ENCODE measurements at places on chromosomes 4 and X.
A peak's percentile ranks its signal among the peaks of the same experiment; 100 is the strongest.

DNA sequence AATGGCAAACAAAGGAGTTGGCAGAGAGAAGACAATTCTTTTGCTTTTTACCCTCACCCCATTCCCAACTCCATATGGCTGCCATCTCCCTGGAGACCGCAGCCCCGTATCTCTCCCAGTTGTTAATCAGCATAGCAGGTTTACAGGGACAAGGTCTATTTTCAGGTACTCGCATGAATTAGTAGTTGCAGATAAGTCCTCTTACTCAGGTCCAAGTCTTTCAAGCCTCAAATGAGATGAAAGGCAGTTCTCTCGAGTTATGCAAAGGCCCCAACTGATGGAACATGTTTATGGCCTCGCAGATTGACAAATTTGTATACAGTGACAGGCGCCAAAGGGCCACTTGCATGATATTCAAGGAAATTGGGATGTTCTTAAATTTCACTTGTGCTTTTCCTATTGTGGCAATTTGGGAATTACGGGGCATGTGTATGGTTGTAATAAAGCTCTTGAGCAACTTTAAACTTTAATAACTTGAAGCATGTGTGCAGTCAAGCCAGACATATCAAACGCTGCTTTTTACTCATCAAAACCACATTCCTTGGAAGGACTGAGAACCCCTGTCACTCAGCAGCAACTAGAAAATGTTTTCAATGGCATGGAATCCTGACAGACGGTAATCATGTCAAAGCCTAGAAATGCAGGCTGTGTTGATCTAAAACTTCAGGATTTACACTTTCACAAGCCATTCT, 45.1 kb downstream of the KDR start:
- DNase-seq: no peak

GRCh38 chr4:74794382-74795010, at the start of gene BTC:
Gene BTC (minus strand): TSS chr4:74794523. CDS start chr4:74794325, 198 bp downstream.
- no peak for DNase-seq

DNA sequence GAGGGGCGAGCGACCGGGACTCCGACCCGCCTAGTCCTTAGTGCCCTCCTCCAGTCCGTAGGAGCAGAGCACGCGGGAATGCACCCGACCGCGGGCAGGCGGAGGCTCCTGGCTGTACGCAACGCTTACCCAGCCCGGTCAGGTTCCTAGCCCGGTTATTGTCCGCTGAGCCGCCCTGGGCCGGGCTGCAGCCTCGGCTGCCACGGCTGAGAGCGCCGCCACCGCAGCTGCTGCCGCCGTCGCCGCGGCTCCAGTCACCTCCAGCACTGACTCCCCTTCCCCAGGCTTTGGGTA, at the start of gene AMER1:
Gene AMER1 (minus strand): TSS at position 268 of the 294 bp plus-strand sequence. CDS start 12,422 bp downstream, outside the sequence.
- DNase-seq: no peak

GRCh38 chr4:129532573-129532972, 436.6 kb downstream of the C4orf33 start:
- DNase-seq: no peak

- no peak for DNase-seq
These were observed 149.2 kb upstream of the ANKRD50 start for GRCh38 chr4:124861761-124862160.

- DNase-seq: no peak
These were observed 129.5 kb upstream of the INPP4B start for GRCh38 chr4:142975618-142976017.

GRCh38 chr4:24867766-24868296, 45.0 kb downstream of the CCDC149 start:
- DNase-seq: no peak

DNA sequence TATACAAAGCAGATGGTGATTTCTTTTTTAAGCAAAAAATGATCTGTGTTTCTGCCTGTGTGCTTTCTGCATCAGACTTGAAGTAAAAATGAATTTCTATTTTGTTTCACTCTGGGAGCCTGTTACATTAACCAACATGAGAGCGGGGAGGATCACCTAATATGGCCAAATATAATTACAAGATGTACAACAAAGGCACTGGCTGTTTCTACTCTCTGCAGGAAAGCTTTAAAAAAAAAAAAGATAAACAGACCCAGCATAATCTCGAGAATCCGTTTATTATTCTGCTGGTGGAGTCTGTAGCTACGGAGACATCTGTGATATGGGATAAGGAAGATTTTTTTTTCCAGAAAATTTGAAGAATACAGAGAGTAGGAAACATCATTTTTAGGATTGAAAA, 103.6 kb downstream of the COMMD8 start:
- DNase-seq: no peak

DNA sequence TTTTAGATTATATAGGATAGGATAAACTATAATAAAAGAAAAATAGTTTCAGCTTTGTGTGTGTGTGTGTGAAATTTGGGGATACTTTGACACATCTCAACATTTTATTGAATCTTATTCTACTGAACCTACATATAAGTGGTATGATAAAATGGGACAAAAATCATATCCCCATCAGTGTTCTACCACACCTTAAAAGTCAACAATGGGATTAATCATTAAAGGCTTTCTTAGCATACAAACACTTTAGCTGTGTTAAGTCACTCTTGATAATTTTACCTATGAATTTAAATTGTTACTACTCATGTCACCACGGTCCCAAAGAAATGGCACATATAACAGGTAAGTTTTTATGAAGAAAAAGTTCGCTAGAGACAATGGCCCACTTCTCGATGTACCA, 37.7 kb upstream of the LRBA start:
- no peak for DNase-seq

GRCh38 chrX:53669258-53669657, 17.3 kb downstream of the HUWE1 start:
- no peak for DNase-seq

DNA sequence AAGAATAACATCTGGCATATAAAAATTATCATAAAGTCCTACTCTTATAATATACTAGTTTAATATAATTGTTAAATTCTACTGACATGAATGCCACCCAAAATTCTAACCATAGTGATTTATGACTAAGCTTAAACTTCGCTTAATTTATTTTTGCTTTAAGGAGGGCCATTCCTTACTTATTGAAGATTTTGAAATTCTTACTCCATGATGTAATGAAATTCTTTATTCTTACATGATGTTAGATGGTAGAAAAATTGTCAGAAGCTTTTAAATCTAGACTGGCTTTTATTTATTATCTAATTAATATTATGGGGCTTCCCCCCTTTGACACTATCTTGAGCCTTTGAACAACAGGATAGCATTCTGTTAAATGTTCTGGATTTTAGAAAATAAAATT, 19.5 kb upstream of the SUPT20HL2 start:
- DNase-seq: no peak

GRCh38 chrX:14903891-14904290, 30.7 kb downstream of the MOSPD2 start:
- no peak for DNase-seq

- no peak for DNase-seq
These were observed 1552.6 kb downstream of the C4orf33 start for GRCh38 chr4:130648570-130648969.

GRCh38 chrX:69060631-69061408, 104.4 kb downstream of the PJA1 start:
- DNase-seq: no peak

GRCh38 chr4:5773271-5773555, 62.2 kb downstream of the EVC start:
- no peak for DNase-seq

- no peak for DNase-seq
These were observed 50.4 kb downstream of the CCDC160 start for GRCh38 chrX:134287346-134287745.

DNA sequence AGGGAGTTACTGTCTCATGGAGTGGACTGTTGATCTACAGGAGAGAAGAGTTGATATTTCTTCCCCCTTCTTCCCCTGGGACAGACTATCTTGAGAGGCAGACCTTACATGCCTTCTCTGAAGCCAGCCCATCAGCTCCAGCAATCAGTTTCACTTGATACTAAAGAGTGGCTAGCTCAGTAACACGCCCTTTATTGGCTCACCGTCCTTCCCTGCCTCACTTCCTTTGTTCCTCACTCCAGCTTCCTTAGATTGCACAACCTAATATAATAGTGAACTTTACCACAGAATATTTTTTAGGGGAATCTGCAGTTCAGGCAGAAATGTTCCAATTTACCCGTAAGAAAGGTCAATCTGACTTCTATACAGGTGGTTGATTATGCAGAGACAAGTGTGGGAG, 128.1 kb upstream of the NDP start:
- no peak for DNase-seq

DNA sequence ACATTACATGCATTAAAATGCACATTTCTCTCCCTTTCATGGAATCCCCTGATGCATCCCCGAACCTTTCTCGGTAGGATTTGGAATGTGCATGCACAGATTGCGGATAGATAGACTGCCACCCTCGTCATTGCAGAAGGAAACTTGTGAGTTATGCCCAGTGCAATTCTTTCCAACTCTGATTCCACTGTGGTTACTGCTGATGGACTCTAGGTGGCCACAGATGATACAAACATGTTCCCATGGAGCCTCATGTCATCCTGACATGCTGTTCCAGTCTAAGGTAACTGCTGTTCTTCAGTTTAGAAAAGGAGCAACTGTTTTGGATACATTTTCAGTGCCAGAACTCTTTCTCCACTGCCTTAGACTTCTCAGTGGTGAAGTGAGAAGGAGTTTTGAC, 9.1 kb upstream of the VCX3B start:
- DNase-seq: no peak

DNA sequence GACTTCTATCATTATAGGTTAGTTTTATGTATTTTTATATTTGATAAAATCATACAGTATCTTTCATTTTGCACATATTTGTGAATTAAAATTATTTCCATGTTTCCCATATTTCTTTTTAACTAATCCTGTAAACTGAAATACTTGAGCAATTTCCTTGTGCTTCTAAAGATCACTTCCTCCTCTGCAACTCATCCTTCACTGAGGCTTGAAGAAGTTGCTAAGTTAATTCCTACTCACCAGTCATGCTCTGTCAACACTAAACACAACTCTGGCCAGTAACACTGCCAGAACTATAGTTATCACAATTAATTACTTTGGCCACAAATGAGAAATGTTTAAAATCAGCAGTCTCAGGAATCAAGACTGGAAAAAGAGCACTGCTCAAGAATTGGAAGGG, 6.7 kb downstream of the SPATA4 start:
- no peak for DNase-seq

DNA sequence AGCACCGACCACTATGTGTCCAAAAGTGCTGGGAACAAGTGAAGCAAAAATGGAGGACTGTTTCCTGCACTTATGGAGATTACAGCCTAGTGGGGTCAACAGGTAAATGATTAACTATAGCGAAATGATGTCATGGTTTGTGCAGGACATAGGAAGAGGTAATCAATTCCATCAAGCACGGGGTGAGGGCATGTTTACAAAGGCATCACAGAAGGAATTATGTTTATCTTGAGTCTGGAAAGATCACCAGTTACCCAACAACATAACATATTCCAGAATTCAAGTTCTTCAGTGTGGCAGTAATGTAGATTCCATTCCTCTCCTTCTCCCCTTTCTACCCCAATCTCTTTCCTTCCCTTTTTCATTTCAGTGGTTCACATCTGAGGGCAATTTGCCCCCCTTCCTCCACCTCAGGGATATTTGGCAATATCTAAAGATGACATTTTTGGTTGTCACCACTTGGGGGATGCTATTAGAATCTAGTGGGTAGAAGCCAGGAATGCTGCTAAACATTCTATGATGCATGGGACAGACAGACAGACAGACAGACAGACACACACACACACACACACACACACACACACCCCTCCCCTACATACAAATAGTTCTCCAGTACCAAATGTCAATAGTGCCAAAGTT, 24.1 kb downstream of the FAM47E start:
- no peak for DNase-seq

DNA sequence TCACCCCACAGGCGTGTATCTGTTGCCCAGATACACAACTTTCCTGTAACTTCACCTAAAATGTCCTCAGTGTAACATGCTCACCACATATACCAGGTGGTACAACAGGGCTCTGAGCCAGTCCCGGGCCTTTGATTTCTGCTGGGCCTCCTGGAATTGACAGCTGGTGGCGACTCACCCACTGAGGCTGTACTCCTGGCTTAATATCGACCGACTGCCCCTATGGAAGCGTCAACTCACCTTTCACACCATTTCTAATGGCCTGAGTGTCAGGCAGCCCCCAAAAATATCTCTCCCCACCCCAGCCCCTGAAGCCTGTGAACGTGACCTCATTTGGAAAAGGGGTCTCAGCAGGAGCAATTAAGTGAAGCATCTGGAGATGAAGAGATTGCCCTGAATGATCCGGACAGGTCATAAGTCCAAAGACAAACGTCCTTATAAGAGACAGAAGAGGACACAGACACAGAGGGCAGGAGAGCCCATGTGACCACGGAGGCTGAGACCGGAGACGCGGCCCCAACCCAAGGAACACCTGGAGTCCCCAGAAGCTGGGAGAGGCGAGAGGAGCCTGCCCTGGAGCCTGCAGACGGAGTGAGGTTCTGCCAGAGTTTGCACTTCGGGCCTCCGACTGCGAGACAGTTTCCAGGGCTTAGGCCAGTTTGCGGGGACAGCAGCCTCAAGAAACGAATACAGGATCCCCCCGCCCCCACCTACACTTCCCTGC, 12.6 kb upstream of the MXD4 start:
- no peak for DNase-seq

- DNase-seq: no peak
These were observed 55.5 kb downstream of the PDLIM5 start for GRCh38 chr4:94507281-94507680.

- no peak for DNase-seq
These were observed 965 bp downstream of the PPA2 start for GRCh38 chr4:105472871-105473323.

GRCh38 chr4:81466841-81467671, 4.7 kb downstream of the RASGEF1B start:
- DNase-seq: peak; percentile 45

GRCh38 chr4:2103843-2104547, 44.9 kb downstream of the NAT8L start:
- DNase-seq: no peak

DNA sequence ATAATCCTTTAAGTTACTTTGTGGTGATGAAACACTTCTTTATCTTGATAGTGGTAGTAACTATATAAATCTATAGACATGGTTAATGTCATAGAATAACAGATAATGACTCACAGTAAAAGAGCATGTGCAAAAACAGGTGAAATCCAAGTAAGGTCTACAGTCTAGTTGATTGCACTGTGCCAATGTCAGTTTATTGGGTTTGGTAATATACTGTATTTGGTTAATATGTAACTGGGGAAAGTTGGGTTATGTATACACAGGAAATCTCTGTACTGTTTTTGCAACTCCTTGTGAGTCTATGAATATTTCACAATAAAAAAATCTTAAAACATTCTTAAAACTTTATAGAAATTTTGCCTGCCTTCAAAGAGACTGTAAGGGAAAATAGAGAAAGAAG, 1067.6 kb upstream of the FTHL17 start:
- DNase-seq: no peak

DNA sequence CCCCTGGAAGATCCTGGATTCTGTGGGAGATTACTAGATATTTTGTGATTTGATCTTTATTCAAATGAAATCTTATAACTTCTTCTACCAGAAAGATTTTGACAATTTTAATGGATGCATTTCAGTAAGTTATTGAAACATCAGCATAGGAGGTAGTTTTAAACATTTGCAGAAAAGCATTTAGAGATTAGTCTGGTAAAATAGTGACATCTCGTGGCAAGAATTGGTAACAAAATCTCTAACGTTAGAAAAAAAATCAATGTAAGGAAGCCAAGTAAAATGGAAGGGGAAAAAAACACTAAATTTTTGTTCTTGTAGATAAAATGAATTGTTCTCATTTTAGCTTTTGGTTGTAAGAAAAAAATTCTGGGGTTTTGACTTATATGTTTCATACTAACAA, 73.3 kb downstream of the TASL start:
- no peak for DNase-seq

GRCh38 chrX:9646471-9647224, 119.0 kb downstream of the GPR143 start:
- no peak for DNase-seq

GRCh38 chr4:24473309-24473721, 111.0 kb downstream of the DHX15 start:
- DNase-seq: no peak

All from activated T-helper 1 cell treated with anti-CD3 and anti-CD28 coated beads, Interleukin-2, amount 50 U/mL, for 16 hours (primary cell).